ENCODE measurements at places on chromosomes 12 and 14.

DNA sequence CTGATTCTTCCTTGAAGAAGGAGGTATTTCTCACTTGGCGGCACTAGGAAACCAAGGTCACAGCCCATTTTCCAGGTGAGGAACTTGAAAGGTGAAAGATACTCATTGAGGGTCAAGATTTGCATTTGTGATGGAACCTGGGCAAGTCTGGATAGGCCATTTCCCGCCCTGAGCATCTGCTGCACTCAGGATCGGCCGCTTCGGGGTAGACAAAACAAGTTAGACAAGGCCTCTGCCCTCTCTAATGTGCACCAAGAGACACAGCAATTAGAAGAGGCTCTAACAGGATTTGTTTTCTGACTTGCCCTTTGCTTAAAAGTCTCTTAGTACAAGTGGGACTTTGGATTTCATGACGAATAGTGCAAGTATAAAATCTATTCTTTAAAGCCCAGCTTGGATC, 167.2 kb downstream of the KTN1 start:
- DNase-seq, result no peak

GRCh38 chr14:90593254-90594040, 196.6 kb downstream of the CALM1 start:
- no peak for DNase-seq

GRCh38 chr12:2387103-2387834, 334.5 kb downstream of the CACNA1C start:
- DNase-seq, result no peak

GRCh38 chr12:106086696-106087095, 52.1 kb downstream of the NUAK1 start:
- no peak for DNase-seq

GRCh38 chr14:104295681-104296387, 157.4 kb downstream of the KIF26A start:
- DNase-seq, result no peak

DNA sequence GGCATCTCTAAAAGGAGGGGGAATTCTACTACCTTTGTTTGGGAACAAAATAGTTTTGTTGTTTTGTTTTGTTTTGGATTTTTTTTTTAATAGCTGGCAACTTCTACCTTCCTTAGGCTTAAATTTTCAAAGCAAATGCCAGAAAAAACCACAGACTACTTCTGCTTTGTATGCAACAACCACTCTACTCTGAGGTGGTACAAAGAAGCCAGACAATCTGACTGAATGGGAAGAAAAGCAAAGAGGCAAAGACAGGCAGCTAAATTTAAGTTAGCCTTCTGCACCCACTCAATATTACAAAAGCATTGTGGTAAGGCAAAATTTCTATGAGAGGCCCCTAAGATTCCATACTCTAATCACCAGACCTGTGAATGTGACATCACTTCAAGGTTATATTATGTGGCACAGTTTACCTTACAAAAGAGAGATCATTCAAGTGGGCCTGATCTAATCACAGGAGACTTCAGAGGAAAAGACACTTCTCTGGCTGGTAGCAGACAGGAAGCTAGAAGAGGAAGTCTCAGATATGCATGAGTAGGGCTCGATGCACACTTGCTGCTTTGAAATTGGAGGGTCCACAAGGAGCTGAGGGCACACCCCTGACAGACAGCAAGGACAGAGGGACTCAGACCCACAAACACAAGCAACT, 566.6 kb downstream of the RPS29 start:
- DNase-seq, result no peak

- DNase-seq, result no peak
These were observed 75.6 kb upstream of the SLC24A4 start for GRCh38 chr14:92247341-92247740.

- DNase-seq, result no peak
These were observed 4.5 kb downstream of the SLC35E3 start for GRCh38 chr12:68750506-68750905.

DNA sequence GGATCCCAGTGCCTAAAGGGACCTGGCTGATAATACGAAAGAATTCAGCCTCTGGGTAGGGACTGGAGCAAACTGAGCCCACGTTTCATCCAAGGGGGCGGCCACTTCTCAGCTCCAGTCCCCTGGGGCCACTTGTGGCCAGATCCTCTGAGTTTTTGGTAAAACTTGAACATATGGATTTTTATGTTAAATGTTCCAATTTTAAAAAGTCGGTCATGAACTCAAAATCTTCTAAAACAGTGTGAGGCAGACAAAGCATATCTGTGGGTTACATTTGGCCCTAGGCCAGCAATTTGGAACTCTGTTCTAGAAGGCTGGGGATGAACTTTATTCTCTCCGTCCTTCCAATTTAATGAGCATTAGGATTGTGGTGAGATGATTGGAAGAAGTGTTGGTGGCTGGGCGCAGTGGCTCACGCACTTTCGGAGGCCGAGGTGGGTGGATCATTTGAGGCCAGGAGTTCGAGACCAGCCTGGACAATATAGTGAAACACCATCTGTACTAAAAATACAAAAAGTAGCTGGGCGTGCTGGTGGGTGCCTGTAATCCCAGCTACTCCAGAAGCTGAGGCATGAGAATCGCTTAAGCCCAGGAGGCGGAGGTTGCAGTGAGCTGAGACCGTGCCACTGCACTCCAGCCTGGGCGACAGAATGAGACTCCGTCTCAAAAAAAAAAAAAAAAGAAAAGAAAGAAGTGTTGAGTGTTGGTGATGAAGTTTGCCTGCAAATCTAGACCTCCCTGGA, 3.0 kb upstream of the PPP1CC start:
- no peak for DNase-seq

GRCh38 chr14:99272632-99272898, 568 bp upstream of the BCL11B start:
- no peak for DNase-seq

DNA sequence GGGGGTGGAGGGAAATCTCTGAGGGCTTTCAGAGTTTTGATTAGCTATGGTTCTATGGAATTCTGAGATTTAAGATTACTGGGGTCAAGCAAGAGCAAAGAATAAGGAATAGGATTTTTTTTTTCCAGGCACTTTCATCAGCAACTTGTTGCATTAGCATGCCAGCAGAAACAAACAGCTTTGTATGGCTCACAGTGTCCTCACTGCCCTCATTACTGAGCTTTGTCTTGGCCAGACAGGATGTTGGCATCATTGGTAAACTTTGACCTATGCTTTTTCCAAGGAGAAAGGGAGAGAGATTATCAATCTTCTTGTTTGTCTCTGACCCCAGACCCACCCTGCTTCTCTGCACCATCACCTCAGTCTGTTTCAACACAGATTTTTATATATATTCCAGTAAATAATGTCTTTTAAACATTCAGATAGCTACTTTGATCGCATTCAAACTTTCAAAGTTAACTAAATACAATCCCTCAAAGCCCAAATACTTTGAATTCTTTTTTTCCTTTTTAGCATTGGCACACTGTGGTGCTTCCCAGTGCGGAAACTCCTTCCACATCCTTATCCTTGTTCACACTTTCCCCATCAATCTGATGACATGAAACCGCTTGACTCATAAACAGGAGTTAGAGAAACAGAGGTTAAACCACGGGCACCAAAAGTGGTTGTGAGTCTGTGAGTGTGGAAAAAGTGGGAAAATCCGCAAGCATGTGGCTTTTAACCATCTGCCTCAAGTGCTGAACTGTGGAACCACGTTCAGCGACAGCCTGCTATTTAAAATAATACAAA, 282.2 kb upstream of the FAR2 start:
- no peak for DNase-seq

GRCh38 chr14:50666772-50667683, 1.1 kb downstream of the SAV1 start:
- no peak for DNase-seq

GRCh38 chr14:81120501-81120900, 100.3 kb downstream of the GTF2A1 start:
- no peak for DNase-seq

- no peak for DNase-seq
These were observed 70.6 kb upstream of the ARHGAP5 start for GRCh38 chr14:32006263-32007110.

DNA sequence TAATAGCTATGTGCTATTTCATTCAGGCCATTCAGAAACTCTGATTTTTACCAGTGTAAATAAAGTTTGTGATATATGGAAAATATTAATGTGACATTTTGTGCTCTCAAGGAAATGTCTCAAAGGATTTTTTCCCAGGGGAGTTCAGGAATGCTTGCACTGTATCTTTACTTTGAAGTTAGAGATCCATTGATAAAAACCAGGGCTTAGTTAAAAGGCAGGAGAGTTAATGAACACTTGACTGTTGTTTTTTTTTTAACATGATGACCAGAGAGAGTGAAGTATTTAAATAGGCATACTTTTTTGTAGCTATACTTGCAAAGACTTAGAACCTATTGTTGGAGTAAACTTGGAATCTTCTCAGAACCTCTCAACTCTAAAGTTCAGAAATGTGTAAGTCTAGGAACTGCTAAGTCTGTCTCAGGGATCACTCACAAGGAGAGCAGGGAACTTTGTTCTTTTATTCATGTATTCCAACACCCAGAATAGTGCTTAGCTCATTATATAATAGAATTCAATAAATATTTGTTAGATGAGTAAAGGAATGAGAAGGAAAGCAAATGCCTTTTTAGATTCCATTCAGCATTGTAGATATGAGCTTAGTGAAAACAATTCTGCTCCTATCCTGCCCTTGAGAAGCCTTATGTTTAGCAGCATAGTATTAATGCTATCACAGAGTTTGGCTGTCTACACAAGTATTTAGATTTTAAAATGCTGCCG, 117.5 kb downstream of the DAAM1 start:
- DNase-seq, result no peak

DNA sequence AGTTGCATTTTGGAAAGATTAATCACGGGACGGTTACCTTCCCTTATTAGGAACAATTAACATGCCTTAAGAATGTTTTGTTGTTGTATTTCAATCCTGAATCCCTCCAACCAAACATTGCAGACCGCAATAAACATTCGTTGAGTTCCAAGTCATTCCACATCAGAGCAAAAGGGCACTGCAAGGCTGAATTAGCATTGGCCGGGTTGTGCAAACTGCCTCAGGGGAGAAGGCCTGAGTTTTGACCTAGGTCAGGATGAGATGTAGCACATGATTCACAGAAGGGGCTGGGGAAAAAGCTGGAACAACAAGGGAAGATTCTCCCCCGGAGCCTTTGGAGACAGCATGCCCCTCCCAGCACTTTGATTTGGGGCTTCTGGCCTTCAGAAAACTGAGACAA, 82.1 kb upstream of the BDKRB2 start:
- DNase-seq, result no peak

GRCh38 chr12:15728118-15728598, 61.0 kb downstream of the EPS8 start:
- no peak for DNase-seq

DNA sequence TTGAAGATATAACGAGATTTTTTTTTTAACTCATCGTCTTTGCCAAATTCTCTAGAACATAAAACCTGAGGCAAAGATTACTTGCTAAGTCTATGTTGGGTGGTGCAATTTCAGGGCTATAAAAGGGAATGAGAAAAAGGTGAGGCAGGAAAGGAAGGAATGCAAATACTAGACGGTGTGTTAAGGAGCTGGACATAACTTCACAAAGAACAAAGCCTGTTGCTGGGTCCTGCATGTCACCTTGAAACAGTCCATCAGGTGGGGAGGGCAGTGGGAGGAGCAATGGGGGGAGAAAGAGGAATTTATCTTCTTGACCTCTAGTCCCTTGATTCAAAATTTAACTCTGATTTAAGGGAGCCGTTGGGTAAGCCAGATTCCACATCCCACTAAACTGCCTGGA, 16.1 kb upstream of the DUSP6 start:
- DNase-seq, result no peak

- DNase-seq, result no peak
These were observed 177.5 kb downstream of the DAD1 start for GRCh38 chr14:22411398-22412055.

DNA sequence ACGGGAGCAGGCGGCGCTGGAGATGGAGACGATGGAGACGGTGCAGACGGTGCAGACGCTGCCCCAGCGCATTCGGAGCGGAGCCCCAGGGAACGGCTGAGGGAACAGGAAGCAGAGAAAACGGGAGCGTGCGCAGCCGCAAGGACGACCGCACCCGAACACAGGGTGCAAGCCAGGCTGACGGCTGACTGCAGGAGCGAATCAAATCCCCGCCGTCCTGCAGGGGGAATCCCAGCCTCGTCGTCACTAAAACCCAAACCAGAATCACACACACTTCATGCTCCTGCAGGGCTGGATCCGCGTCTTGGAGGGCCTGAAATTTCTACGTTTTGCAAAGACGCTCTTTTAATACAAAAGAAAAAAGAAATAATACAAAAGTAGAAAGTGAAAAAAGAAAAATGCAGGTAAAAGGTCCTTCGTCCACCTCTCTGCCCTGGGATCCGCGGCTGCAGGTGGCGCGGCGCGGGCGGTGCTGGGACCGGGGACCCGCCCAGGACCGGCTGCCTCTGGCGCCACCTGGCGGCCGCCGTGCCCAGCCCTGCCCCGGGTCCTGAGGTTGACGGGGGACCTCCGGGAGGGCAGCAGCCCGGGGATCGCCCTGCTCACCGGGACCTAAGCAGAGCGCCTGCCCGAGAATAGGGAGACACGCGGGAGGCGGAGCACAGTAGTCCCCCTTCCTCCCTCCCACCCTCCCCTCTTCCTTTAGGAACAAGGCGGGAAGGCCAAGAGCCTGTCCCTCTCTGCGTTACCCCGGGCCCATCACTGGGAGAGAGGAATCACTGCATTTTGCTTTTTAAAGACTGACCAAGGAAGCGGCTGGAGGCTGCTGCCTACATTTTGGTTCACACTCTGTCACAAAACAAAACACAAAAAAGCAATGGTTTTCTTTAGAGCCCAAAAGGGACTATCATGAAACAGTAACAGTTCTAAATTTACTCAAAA, 20.1 kb downstream of the STX2 start:
- DNase-seq, result peak; percentile 72

- no peak for DNase-seq
These were observed 185.3 kb upstream of the ABCD2 start for GRCh38 chr12:39804898-39805297.

GRCh38 chr12:3990501-3991280, 117.5 kb upstream of the PARP11 start:
- DNase-seq, result no peak

- DNase-seq, result no peak
These were observed 284.7 kb upstream of the PWP1 start for GRCh38 chr12:107400686-107401447.

- DNase-seq, result no peak
These were observed 7.8 kb downstream of the ACOT4 start for GRCh38 chr14:73599499-73599898.

GRCh38 chr12:90621927-90622326, 333.0 kb downstream of the CCER1 start:
- no peak for DNase-seq

DNA sequence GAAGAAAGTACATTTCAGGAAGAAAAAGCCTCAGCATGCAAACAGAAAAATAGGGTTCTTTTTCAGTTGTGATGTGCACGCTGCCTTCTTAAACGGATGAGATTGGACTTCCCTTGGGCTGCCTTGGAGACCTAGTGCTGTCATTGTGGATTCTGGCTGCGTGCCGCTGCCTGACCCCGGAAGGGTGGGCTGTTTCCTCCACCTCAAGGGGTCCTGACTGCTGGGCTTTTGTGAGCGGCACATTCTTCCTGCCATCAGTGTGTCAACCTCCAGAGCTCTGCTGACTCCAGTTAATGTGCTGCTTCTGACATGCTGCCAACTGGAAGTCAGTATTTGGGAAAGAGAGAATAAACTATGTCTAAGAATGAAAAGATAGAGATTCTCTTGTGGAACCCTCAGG, 25.1 kb downstream of the CCNK start:
- no peak for DNase-seq
